ENCODE measurements at places on chromosomes 7 and 10. TPM values are rescaled to one million over a fixed set of nuclear protein-coding genes. Genes with fewer than 3 reads are reported as not detected.

Gene PLXDC2
- total RNA-seq, result 4.1 TPM

Gene VDAC2
- 202 TPM for total RNA-seq

Gene HOXA11
- total RNA-seq, result not detected

Gene PALD1
- total RNA-seq, result 14.1 TPM

Gene PPP1R3C
- total RNA-seq, result 3.6 TPM

Gene UBTD1
- 6.5 TPM for total RNA-seq

Gene KCNH2
- 10.7 TPM for total RNA-seq

- no peak overlapping the region for H3K4me3 ChIP-seq
- H3K4me1 ChIP-seq, result peaks cover 3% of the 10 kb centered on the region
- DNase-seq, result no peak
- no peaks in the 10 kb centered on the region for H3K27me3 ChIP-seq
Measured at GRCh38 chr10:110042181-110042580, 34.4 kb downstream of the ADD3 start.

- no peaks in the 10 kb centered on the region for H3K36me3 ChIP-seq
- H3K4me1 ChIP-seq, result no peaks in the 10 kb centered on the region
- H3K27ac ChIP-seq, result no peak overlapping the region
- no peak for DNase-seq
- H3K4me3 ChIP-seq, result no peak overlapping the region
- H3K27me3 ChIP-seq, result no peaks in the 10 kb centered on the region
Measured at GRCh38 chr7:66815951-66816350, 75.4 kb downstream of the RABGEF1 start.

GRCh38 chr7:148735967-148736366 is 37.3 kb downstream of the CUL1 start:
- H3K27ac ChIP-seq, result no peak overlapping the region
- H3K36me3 ChIP-seq, result peaks cover 20% of the 10 kb centered on the region
- no peak overlapping the region for H3K4me3 ChIP-seq
- DNase-seq, result no peak
- H3K4me1 ChIP-seq, result no peaks in the 10 kb centered on the region
- no peaks in the 10 kb centered on the region for H3K27me3 ChIP-seq

DNA sequence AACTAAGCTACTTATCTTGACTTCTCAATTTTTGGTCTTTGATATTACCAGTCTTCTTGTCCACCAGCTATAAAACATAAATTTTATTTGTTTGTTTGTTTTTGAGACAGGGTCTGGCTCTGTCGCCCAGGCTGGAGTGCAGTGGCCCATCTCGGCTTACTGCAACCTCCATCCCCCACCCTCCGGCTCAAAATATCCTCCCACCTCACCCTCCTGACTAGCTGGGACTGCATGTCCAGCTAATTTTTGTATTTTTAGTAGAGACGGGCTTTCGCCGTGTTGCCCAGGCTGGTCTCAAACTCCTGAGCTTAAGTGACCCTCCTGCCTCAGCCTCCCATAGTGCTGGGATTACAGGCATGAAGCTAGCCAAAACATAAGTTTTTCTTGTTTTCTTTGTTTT is 7.5 kb downstream of the MARCHF5 start:
- DNase-seq, result no peak
- peaks cover 6% of the 10 kb centered on the region for H3K36me3 ChIP-seq
- H3K27me3 ChIP-seq, result no peaks in the 10 kb centered on the region
- peaks cover 33% of the 10 kb centered on the region for H3K4me1 ChIP-seq

DNA sequence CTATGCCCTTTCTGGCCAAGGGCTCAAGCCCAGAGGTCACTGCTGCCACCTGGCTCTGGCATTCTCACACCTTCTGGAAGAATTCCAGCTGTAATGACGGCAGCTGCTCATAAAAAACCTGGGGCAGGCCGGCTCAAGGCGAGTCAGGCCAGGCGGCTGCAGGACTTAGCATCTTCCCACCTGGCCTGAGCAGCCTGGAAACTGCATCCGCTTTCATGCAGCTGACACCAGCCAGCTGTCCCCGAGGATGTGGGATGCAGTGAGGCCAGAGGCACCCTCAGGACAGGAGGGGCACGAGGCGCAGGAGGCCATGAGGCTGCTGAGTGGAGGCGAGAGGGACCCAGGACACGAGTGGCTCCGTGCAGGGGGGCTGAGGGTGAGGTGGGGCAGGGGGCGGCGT is 47.5 kb upstream of the ADGRA1 start:
- peaks cover 3% of the 10 kb centered on the region for H3K4me1 ChIP-seq
- peaks cover 6% of the 10 kb centered on the region for H3K27me3 ChIP-seq
- no peaks in the 10 kb centered on the region for H3K36me3 ChIP-seq

- no peak overlapping the region for H3K4me3 ChIP-seq
- DNase-seq, result no peak
- H3K4me1 ChIP-seq, result no peaks in the 10 kb centered on the region
- no peaks in the 10 kb centered on the region for H3K27me3 ChIP-seq
- H3K27ac ChIP-seq, result no peak overlapping the region
Measured at GRCh38 chr7:146054909-146055308, 61.7 kb upstream of the CNTNAP2 start.

DNA sequence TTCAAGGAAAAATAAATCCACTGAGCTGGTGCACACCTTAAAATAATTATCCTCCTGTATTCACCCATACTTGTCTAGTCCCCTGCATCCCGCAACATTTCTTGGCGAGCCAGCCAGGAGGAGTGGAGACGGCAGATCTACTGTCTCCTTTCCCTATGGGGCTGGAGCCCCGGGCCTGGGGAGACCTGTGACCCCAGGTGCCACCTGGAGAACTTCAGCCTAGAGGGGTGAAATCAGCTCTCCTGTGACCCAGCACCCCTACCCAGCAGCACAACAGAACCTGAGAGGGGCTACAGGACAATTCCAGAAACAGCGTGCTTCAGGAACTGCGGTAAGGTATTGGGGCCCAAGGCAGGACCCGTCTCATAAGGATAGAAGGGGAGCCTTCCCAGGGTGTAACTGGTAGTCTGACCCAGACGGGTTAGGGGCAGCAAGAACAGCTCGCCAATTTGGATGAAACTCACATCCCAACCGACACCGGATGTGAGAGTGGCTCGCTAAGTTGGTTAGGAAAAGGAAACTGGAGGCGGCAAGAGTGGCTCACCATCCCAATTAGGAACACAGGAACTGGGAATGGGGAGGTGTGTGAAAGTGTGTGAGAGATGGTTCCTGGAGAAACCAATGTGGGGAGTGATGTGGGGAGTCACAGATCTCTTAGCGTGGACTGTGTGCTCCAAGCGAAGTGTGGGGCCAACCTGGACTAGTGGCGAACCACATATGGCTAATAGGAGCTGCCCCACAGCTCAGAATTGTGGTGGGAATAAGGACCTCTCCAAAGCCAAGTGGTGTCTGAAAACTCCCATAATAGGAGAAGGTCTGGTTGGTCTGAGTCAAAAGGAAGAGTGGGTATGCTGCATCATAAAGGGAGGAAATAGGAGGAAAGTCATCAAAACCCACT is 15.1 kb upstream of the DENND2A start:
- H3K4me3 ChIP-seq, result no peak overlapping the region
- no peaks in the 10 kb centered on the region for H3K36me3 ChIP-seq
- H3K4me1 ChIP-seq, result peaks cover 4% of the 10 kb centered on the region
- H3K27ac ChIP-seq, result no peak overlapping the region

- no peaks in the 10 kb centered on the region for H3K4me1 ChIP-seq
- no peak overlapping the region for H3K27ac ChIP-seq
- H3K27me3 ChIP-seq, result no peaks in the 10 kb centered on the region
- DNase-seq, result no peak
- H3K36me3 ChIP-seq, result no peaks in the 10 kb centered on the region
- H3K4me3 ChIP-seq, result no peak overlapping the region
Measured at GRCh38 chr7:106767498-106768323, 97.4 kb upstream of the PIK3CG start.

- no peak overlapping the region for H3K27ac ChIP-seq
- H3K4me3 ChIP-seq, result no peak overlapping the region
- no peaks in the 10 kb centered on the region for H3K36me3 ChIP-seq
- peaks cover 38% of the 10 kb centered on the region for H3K4me1 ChIP-seq
Measured at GRCh38 chr7:96530786-96531185, 178.9 kb downstream of the SEM1 start.

DNA sequence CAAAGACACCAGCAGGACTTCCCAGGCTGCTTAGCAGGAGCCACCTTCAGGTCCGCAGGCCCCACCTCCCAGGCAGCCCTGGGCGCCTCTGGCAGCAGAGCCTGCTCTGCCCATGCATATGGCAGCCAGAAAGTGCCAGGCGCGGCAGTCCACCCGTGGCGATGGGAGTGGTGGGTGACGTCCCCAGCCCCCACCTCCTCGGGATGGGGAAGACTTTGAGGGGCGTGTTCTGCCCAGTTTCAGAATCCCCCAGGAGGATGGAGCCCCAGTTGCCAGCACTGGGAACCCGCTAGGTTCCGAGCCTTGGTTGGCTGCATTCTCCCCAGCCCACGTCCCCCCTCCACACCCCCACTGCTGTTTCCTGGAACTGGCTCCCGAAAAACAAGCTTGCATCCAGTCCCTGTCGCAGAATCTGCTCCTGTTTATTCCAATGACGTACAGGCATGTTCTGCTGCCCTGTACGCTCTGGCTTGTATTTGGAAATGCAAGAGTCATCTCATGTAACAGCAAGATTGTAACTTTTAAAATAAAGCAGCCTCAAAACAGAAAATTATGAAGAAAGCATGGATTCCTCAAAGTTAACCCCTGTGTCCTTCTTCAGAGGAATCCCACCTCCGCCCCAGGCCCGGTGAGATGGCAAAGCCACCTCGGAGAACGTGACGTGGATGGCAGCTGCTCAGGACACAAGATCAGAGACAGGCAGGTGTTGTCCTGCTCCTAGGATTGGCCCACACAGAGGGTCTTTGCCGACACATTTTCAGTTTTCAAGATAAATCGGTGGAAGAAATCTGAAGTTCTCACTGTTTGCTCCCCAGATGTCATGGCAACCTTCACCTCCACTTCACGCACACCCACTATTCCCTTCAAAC is 87.8 kb upstream of the PPP2R2D start:
- H3K4me1 ChIP-seq, result peaks cover 12% of the 10 kb centered on the region
- H3K4me3 ChIP-seq, result no peak overlapping the region
- no peak for DNase-seq
- peaks cover 14% of the 10 kb centered on the region for H3K27me3 ChIP-seq

DNA sequence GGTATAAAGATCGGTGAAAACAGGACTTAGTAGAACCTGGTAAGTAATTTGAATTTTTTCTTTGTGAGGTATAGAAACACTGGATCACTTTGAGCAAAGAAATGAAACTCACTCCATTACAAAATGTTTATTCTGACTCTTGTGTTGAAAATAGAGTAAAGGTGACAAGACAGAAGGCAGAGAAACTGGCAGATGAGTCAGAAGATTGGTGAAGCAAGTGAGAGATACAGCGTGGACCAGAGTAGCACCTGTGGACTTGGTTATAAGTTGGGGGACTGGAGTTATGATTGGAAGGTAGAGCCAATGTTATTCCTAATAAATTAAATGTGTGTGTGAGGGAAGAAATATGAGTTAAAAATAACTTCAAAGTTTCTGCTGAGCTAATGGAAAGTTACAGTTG is 620.9 kb downstream of the ZWINT start:
- H3K27ac ChIP-seq, result no peak overlapping the region
- H3K27me3 ChIP-seq, result no peaks in the 10 kb centered on the region
- DNase-seq, result no peak
- no peak overlapping the region for H3K4me3 ChIP-seq

GRCh38 chr7:157579425-157579824 is 242.6 kb downstream of the DNAJB6 start:
- DNase-seq, result no peak
- peaks cover 33% of the 10 kb centered on the region for H3K4me1 ChIP-seq
- H3K36me3 ChIP-seq, result peaks cover 16% of the 10 kb centered on the region
- no peak overlapping the region for H3K4me3 ChIP-seq
- H3K27ac ChIP-seq, result no peak overlapping the region
- no peaks in the 10 kb centered on the region for H3K27me3 ChIP-seq

DNA sequence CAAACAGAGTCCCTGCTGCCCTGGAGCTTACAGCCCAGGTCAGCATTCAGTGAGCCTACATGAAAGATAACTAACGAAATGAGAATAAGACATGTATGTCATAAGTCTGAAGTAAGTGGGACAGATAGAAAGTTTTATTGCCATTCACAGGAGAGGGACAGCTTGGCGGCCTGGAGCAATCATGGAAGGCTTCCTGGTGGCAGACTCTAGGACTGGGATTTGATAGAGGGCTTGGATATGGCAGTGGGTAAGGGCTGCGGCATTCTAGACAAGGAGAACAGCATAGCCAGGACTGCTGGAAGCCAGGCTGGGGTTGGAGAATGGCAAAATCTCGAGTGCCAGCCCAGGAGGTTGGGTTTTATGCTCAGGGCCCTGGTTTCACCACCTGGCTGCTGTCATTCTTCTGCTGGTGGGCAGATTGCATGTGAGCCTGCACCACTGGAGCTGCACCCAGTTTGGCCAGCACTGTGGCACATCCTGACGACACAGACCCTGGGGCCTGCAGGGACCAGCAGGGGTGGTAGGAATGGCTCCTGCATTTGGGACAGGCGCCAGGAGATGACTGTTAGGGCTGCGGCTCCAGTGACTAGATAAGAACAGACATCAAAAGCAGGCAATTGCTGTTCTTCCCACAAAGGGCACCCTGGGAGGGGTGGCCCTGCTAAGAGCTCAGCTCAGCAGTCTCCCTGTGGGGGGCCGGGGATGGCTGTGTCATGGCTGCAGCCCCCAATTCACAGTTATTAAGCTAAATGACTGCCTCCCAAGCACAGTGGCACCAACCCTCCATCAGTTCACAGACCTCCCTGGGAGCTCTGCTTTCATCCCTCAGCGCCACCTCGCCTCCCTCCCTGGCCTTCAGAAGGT is 161.1 kb downstream of the RPS24 start:
- H3K36me3 ChIP-seq, result no peaks in the 10 kb centered on the region
- no peak for DNase-seq
- no peak overlapping the region for H3K27ac ChIP-seq
- H3K4me1 ChIP-seq, result no peaks in the 10 kb centered on the region

DNA sequence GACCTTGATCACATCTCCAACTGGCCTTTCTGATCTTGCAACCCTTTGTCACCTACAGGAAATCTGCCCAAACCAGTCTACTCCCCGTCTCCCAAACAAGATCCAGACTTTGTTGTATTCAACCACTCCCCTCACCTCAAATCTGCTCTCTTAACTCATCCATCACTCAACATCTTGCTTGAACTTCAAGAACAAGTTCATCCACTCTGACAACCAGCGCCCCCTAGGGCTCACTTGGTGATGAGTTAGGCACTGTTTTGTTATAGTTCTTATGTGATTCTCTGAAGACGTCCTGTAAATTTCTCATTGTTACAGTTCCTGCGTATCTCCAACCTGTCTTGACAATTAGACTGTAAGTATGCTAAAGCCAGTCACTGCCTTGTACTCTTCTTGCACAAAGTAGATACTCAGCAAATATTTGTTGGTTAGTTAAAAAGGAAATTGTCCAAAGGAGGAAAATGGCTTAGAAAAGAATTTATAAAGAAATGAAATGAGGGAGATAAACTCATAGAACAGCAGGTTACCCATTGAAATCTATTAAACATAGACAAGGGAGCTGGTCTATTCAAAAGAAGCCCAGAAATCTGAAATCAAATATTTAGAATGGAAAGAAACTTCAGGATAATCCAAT is 5.3 kb downstream of the FRMD4A start:
- no peaks in the 10 kb centered on the region for H3K36me3 ChIP-seq
- peaks cover 21% of the 10 kb centered on the region for H3K27me3 ChIP-seq
- H3K27ac ChIP-seq, result no peak overlapping the region
- peak; percentile 46 for DNase-seq
- H3K4me3 ChIP-seq, result no peak overlapping the region

GRCh38 chr10:43980715-43981114 is 332.0 kb upstream of the ZNF32 start:
- peaks cover 12% of the 10 kb centered on the region for H3K4me1 ChIP-seq
- H3K36me3 ChIP-seq, result no peaks in the 10 kb centered on the region
- DNase-seq, result no peak
- H3K27me3 ChIP-seq, result no peaks in the 10 kb centered on the region

GRCh38 chr10:117647306-117647705 is 104.8 kb downstream of the EMX2 start:
- H3K36me3 ChIP-seq, result peaks cover 4% of the 10 kb centered on the region
- H3K4me1 ChIP-seq, result no peaks in the 10 kb centered on the region
- no peak overlapping the region for H3K27ac ChIP-seq
- peaks cover 22% of the 10 kb centered on the region for H3K27me3 ChIP-seq

- no peak overlapping the region for H3K4me3 ChIP-seq
- peaks cover 8% of the 10 kb centered on the region for H3K4me1 ChIP-seq
- H3K27ac ChIP-seq, result no peak overlapping the region
Measured at GRCh38 chr10:94281654-94282053, 81.1 kb downstream of the NOC3L start.
